ENCODE measurements at places on chromosomes 3 and 15.

DNA sequence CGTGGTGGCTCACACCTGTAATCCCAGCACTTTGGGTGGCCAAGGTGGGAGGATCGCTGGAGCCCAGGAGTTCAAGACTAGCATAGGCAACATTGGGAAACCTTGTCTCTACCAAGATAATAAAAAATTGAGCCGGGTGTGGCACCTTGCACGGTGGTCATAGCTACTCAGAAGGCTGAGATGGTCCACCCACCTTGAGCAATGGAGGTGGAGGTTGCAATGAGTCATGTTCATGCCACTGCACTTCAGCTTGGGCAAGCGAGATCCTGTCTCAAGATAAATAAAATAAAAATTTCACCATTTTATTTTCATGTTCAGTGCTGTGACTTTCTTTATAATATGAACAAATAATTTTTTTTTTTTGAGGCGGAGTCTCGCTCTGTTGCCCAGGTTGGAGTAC is 12.5 kb downstream of the MAPK6 start:
- DNase-seq = no peak

DNA sequence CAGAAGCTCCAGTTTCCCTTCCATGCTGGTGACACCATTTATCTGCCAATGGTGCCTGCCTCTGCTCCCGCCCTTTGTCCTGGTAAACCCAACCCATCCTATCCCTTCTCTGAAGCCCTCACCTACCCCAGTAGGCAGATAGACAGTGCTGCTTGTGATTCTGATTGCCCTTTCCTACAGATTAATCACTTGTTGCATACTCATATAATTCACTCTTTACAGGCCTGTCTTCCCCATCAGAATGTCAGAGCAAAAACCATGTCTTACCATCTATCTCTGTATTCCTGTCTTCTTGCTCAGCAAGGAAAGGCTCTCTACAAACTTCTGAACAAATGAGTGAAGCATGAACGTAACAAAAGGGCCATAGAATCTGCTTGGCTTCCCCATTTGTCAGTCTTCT is 47.9 kb downstream of the MRPS25 start:
- no peak for DNase-seq

GRCh38 chr3:107367353-107367752 is 9.9 kb upstream of the CCDC54 start:
- no peak for DNase-seq

DNA sequence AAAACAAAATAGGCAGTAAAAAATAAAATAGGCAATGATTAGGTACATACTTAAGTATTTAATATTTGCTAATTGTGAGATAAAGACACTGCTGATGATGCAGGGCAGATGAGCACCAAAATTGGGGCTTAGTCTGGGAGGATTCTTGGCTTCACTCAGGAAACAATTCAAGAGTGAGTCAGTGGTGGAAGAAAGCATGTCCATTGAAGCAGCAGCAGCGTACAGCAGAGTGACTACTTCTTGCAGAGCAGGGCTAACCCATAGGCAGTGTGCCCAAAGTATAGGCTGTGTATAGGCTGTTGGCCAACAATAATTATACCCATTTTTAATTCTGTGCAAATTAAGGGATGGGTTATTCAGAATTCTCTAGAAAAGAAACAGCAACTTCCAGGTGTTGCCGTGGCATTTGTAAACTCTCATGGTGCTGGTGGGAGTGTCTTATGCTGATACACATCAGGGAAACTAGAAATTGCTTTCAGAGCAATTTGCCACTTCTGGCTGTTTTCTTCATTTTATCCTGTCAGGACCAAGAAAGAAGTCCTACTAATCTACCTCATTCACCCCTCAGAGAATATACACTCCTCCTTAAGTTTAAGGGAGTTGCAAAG is 317.3 kb upstream of the NAALADL2 start:
- DNase-seq = no peak

DNA sequence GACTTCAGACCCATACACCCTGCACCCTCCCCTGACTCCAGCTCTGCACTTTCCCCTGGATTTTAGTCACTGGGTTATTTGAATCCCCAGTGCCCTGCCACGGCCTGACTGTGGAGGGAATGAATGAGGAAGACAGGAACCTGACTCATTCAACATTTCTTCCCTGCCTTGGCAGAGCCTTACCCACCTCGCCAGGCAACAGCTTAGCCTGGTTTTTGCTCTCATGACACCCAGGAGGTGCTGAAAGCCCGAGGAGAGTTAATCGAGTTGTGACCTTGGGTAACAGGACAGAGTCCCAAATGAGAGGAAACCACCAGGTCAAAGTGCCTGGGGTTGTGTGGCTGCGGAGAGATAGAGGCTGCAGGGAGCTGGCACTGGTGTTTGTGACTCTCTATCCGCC is 128.3 kb downstream of the SMAD6 start:
- peak; percentile 80 for DNase-seq

DNA sequence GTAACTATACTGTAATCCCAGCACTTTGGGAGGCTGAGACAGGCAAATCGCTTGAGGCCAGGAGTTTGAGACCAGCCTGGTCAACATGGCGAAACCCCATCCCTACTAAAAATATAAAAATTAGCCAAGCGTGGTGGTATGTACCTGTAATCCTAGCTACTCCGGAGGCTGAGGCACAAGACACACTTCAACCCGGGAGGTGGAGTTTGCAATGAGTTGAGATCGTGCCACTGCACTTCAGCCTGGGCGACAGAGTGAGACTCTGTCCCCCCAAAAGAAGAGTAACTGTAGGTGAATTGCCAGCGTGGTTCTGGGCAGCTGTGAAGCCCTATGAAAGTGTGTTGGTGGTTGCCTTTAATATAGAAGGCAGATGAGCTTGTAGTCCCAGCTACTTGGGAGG is 95.9 kb downstream of the SLCO3A1 start:
- no peak for DNase-seq

DNA sequence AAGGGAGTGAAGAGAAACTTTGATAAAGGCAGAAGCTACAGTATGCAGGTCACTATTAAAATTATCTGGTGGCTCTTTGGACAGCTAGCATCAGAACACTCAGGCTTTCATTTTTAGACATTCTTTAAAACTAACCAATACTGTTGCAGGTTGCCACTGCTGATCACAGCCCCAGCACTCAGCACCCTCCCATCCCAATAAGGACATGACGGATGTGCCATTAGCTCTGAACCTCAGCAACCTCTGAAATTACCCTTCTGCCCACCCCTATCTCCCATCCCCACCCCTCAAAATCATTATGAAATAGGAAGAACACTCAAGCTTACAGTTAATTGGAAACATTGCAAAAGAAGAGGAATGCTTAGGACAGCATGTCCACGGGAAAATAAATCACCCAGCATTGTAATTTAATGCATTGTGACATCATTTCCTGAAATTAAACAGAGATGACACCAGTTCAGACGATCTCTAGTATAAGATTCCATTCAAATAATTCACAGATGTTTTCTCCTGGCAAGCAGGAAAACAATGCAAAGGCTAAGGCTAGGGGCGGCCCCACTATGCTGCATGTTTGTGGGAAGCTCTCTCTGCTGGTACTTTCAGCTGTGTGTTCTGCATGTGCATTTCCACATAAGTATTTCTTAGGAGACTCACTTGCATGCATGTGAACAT is 71.6 kb downstream of the MEIS2 start:
- no peak for DNase-seq

- peak; percentile 33 for DNase-seq
Observed at GRCh38 chr15:28977377-28978010, 91.7 kb downstream of the APBA2 start.

DNA sequence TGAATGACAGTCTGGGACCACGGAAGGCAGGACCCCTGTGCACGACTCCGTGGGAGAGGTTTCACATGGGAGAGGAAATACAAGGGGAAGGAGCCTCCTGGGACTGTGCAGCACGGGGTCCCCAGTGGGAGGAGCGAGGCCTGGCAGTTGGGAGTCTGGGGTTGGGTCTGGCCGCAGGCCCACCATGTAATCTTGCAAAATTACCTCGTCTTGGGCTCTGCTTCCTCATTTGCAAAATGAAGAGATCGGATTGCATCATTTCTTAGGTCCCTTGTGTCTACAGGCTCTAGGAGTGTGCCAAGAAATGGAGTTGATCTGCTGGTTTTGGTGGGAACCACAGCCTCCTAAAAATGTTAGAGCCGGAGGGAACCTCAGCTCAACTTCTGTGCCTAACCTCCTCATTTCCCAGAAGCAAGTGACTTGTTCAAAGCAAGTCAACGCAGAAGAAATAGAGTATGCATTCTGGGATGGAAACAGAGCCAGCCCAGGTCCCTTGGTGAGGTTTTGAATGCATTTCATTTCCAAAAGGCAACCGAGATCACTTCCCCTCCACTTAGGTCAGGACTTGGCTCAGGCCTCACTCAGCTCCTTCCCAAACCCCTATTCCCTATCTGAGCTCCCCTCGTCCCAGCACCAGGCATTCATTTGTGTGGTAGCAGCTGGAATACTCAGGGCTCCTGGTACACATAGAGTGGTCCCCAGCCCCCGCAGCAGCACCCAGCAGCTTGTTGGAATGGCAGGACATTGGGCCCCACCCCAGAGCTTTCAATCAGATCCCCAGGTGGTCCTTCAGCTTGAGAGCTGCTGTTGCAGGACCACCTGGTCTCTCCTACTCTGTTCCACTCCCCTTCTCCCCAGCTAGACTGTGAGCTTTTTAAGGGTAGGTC is 267.7 kb downstream of the XXYLT1 start:
- DNase-seq = no peak

- peak; percentile 2 for DNase-seq
Observed at GRCh38 chr3:62131620-62132019, 241.7 kb downstream of the FEZF2 start.

GRCh38 chr3:42499478-42499871 is 3.0 kb upstream of the VIPR1 start:
- no peak for DNase-seq

- DNase-seq = peak; percentile 28
Observed at GRCh38 chr3:10344147-10344943, 23.4 kb upstream of the SEC13 start.

DNA sequence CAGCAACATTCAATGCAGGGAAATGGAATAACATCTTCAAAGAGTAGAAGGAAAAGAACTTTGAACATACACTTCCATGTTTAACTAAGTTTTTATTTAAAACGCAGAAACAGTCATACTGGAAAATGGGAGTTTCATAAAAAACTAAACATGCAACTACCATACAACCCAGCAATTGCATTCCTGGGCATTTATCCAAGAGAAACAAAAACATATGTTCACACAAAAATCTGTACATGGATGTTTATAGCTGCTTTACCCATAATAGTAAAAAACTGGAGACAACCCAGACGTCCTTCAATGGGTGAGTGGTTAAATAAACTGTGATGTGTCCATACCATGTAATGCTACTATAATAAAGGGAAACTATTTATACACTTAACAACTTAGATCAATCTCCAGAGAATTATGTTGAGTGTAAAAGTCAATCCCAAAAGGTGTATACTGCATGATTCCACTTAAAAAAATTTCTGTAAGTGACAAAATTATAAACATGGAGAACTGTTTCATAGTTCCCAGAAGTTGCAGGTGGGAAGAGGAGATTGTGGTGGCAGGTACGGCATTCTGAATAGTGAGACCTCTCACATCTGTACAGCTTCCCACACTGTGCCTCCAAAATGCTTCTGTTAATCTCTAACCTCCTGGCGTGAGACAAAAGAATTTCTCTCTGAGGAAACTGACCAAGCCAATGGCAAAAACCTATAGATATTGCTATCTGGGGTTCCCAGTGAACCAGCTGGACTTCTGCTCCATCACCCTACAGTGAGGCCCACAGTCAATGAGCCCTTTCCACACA is 23.1 kb downstream of the ISG20 start:
- DNase-seq = no peak

DNA sequence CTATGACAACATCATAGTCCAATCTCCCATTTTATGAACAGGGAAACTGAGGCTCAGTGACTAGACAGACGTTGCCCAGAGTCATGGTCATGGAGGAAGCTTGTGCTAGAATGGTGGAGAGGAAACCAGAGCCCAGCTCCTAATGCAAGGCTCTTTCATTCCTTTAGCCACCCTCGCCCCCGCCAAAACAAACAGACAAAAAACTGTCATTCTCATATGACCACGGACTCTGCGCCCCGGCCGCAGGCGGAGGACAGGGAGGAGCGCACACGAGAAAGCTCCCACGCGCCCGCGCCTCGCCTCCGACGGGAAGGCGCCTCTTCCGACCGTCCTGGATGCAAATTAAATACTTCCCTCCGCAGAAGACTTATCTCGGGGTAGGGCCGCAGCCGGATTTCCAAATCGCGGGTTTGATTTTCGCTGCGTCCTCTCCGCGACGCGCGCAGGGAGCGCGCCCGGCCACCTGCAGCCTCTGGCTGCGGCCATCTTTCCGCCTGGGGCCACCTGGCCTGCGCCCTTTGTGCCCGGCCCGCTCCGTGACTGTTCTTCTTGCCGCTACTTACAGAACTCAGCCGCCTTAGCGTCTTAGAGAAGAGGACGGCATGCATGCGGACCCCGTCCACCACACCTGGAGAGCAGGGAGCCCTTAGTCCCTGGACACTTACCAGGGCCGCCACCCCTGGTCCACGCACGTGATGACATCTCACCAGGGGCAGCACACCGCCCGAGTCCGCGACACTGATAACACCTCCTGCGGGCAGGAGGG is 670 bp upstream of the ATP13A3 start:
- DNase-seq = no peak

DNA sequence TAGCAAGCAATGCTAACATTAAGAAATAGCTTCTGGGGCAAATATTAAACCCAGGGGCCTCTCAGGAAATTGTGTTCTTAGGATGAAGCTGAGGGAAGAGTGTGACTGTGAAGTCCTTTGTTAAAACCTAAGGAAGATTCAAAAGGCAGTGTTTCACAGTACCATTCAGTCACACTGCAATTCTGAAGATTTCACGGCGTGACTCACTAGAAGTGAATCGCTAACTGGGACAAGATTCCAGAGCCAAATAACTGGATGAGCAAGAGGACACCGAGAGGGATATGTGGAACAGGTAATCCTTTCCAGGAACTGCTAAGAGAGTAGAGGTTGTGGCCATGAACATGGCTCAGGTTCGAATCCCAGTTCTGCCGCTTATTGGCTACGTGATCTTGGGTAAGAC is 61.8 kb upstream of the SMAD3 start:
- no peak for DNase-seq

- no peak for DNase-seq
Observed at GRCh38 chr15:84755736-84756527, 7.5 kb downstream of the ZNF592 start.

DNA sequence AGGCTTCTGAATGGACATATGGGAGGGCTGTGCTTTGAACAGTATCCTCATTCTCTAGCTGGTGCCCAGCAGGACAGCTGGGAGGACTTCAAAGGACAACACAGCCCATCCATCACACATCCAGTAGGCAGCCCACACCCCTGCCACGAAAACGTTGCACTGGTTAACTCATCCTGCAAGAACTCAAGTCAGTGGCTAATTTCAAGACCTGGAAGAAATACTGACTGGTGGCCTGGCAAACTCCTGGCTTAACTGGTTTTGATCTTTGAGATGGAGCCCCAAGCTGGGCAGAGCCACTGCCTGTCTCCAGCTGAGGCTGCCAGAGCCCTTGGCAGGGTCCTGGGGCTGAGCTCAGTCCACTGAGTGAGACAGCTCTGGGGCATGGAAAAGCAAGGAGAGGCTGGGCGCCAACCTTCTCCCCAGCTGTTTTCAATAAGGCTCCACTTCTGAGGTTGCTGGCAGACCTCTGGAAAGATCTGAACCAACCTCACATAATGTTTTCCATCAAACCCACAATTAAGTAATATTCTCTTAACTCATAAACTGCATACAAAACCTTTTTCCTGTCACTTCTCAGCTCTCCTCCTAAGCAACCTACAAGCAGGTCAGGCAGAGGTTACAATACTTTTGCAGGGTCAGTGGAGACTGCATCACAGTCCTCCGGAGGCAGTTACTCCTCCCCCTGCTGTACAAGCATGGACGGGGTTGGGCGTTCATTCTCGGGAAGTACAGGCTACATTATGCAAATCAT is 110.3 kb downstream of the MYLK start:
- DNase-seq = no peak

Data from HT-29 (cell line).